Stimulated activated CD4-positive, alpha-beta T cell treated with anti-CD3 and anti-CD28 coated beads, Interleukin-1b, Interleukin-23, amount 100 ng/mL, for 1 hour (primary cell): ENCODE measurements at places on chromosomes 7 and 10.

DNA sequence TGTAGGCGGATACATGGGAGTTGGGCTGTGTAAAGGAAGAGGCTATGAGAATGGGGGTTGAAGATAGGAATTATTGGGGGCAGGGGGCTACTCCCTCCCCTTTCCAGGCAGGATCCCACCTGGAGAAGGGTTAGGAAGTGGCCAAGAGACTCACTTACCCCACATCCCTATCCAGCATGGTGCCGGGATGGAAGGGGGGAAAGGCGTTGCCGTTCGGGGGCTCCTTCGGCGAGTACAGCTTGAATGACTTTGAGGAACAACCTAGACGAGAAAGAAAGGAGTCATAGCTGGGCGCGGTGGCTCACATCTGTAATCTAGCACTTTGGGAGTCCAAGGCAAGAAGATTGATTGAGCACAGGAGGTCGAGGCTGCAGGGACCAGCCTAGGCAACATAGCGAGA is 8.9 kb downstream of the LDB1 start:
- DNase-seq, result no peak

DNA sequence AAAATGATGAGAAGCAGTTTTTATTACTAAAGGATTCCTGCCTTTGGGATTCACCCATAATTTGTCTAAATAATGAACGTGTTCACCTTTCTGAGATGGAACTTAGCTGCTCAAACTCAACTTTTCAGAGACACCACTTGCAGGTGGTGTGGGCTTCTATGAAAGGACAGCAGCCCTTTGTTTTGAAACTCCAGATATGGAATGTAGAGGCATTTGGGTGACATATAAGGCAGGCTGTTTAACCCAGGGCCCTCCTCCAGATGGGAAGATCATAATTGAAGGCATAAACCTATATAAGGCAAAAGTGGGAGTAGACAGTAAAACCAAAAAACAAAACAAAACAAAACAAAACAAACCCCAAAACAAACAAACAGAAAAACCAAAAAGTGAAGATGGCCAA is 11.9 kb upstream of the HUS1 start:
- DNase-seq, result no peak

- DNase-seq, result no peak
Measured at GRCh38 chr7:40499718-40500117, 364.9 kb downstream of the SUGCT start.

DNA sequence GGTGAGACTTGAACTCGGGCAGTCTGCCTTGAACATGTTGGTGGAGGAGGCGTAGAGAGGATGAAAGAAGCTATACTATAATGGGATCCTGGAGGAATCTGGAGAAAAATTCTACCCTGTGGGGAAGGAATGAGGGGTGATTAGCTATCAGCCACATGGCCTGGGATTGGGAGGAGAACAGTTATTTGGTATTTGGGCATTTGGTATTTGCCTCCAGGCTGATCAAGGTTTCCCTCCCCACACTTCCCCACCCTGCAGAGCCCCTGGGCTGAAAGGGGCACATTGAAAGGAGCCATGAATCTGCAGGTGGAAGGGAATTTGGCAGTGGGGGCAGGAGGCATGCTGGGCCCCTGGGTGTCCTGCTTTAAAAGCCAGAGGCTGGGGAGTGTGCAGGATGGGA is 235.3 kb downstream of the INHBA start:
- DNase-seq, result no peak

GRCh38 chr10:28248092-28248491 is 54.8 kb downstream of the MPP7 start:
- no peak for DNase-seq

- DNase-seq, result no peak
Measured at GRCh38 chr10:57694956-57695608, 572.6 kb downstream of the IPMK start.

- DNase-seq, result no peak
Measured at GRCh38 chr7:27239387-27240014, 3.1 kb upstream of the EVX1 start.

DNA sequence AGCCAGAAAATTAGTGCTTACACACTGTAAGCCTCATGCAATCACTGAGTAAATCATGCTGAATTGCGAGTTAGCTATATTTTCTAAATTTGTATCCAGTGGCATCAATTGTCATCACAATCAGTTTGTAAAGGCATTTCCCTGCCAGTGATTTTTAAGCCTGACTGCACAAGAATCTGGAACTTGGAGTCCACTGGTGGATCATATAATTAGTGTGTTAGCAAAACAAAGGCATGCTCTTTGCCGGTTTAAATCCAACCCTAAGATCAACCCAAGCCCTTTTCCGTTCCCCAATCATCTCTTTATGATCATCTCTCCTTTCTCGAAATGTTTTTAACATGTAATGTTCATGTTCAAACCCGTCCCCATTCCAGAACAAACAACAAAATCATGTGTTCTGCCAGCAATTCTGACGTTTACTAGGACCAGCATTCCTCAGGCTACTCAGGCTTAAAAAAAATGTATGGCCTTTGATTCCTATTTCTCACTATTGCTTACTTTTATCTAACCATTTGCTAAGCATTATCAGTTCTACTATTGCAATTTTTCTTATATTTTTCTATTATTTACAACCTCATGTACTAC is 649.2 kb downstream of the SORCS1 start:
- no peak for DNase-seq

DNA sequence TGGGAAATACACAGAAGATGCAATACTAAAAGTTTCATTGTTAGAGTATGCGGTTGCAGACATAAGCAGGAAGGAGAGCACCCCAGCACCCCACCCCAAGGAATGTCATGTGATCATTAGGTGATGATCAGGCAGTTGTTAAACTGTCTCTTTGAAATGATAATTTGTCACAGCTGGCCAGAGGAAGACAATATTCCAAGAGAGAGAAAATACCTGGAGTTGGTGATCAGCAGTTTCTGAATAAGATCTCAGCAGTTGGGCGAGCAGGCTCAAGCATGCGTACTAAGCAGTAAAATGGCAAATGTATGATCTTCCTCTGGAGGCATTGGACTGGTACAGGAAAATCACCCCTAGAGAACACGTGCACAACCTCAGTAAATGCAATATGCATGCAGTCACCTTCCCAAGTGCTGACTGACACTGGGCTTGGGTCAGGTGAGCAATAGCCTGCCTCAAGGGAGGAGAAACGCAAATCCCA is 250.1 kb upstream of the MBL2 start:
- no peak for DNase-seq

DNA sequence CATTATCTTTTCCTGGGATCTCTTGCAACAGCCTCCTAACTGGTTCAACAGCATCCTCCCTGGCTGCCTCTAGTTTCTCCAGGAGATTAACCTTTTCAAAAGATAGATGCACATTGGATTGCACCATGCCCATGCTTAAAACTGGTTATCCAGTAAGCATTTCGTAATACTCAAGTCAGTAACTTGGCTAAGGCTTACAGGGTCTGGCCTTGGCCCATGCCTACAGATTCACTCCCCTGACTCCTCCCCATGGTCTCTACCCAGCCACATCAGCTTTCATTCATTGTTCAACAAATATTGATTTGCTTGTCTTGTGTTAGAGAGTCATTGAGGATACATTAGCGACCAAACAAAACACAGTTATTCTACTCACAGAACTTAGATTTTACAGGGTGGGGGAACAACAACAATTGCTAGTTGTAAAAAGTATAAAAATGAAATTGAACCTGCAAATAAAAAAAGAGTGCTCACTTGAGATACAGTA is 1.8 kb upstream of the KIF20B start:
- no peak for DNase-seq

- no peak for DNase-seq
Measured at GRCh38 chr7:9120331-9120730, 686.9 kb downstream of the NXPH1 start.

- no peak for DNase-seq
Measured at GRCh38 chr7:155298288-155298833, 683 bp downstream of the INSIG1 start.

DNA sequence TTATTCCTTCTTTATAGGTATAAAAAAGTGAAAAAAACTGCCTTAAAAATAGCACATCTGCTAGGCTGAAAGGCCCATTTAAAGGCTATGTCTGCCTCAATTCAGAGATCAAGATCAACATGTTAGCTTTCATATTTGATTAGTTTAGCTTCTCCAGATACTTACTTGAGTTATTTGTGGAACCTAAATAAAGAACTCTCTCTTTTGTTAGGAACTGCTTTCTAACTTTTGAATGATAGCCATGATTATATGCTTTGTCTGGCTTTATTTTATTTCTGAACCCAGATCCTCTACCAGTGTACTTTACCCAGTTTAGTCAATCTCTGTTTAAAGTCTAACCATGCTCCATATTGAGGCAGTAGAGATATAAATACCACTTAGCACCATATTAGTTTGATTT is 515.5 kb upstream of the SEMA3D start:
- DNase-seq, result no peak

DNA sequence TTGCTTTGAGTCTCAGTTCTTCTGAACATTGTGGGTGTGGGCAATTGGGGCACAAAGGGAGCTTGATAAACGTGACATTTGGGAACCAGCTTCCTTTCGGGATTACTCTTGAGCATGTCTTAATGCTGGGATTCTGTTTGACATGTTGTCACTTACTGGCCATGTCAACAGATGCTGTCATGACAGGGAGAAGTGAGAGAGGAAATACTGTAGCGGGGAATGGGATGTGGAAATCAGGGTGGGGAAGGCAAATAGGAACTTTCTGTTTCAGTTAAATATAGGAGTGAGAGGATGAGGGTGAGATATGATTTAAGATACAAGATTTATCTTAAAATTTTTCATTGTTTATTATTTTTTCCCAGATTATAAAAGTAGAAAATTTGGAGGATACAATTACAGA is 83.9 kb downstream of the SEC23IP start:
- DNase-seq, result no peak

DNA sequence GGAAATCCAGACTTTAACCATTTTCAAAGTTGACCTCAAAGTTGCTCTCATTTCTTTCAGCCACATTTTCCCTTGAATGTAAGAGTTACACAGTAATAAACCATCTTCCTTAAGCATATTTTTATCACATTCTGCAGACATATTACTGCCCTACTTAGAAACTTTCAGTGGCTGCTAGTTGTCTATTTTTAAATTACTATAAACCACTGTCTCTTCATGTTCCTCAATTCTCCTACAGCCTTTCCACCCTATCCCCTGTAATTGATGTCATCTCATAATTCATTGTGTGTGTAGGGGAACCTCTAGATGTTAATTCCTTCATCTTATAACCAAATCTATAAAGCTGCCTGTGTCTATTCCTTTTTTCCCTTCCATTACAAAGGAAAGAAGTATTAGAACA is 78.1 kb upstream of the STRIP2 start:
- DNase-seq, result no peak

GRCh38 chr7:69517985-69518704 is 80.1 kb upstream of the AUTS2 start:
- no peak for DNase-seq
